ENCODE measurements at places on chromosomes 7 and 10.

- DNase-seq = no peak
These were observed 18.4 kb upstream of the AKR1B10 start for GRCh38 chr7:134509010-134509409.

GRCh38 chr7:55160539-55160938, 141.7 kb downstream of the EGFR start:
- peak; percentile 74 for DNase-seq

- DNase-seq = no peak
These were observed 86.7 kb downstream of the ARHGAP22 start for GRCh38 chr10:48517911-48518811.

DNA sequence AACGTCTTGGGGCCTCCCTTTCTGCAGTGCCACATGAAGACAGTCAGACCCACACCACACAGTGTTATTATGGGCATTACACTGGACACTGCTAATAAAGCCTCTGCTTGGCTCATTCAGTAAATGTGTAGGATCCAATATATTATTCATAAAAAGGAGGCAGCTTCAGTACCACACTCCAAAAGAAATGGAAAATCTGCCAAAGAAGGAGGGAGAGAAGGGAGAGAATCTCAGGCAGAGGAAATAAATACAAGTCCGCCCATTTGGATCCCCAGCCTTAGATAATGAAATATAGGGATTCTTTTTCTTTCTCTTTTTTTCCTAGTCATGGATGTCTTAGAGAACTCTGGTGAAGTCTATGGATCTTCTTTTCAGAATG, 162.2 kb downstream of the ELMO1 start:
- no peak for DNase-seq

- no peak for DNase-seq
These were observed 262.2 kb upstream of the AOAH start for GRCh38 chr7:36986511-36986933.

DNA sequence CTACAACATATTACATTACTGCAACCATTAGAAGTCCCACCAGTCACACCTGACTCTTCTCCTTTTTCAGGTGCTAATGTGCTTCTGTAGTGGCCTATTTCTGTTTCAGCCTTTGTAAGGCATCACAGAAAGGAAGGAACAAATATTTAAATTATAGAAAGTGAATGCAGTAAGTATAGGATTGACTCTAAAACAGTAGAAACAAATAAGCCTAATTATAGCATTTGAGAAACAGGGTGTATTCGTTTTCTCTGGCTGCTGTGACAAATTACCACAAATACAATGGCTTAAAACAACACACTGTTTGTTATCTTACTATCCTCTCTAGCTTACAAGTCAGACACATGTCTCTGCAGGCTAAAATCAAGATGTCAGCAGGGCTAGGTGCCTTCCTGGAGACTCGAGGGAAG, 69.4 kb downstream of the CCSER2 start:
- DNase-seq = no peak

- DNase-seq = peak; percentile 53
These were observed 8.1 kb upstream of the SH2D4B start for GRCh38 chr10:80529604-80530003.

- no peak for DNase-seq
These were observed 72.8 kb downstream of the CARD11 start for GRCh38 chr7:2970861-2971260.

- no peak for DNase-seq
These were observed 60.9 kb downstream of the C10orf67 start for GRCh38 chr10:23283680-23284079.
